ENCODE measurements at places on chromosomes 4 and X.

DNA sequence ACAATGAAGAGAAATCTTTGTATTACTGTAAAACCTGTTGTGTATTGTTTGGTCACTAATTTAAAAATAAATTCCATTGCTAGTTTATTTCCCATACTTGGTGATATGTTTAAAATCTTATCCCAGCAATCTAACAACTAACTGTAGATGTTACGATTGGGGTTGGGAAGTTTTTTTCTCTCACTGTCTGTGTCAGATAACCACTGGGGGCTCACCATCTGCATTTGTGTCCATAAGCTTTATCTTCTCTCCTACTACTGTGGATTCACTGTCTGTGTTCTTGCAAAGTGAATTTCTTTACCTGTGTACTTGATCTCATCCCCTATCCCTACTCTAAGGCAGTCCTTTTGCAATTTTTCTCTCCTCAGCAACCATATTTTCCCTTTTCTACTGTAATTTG lies 81.3 kb downstream of the STIM2 start:
- DNase-seq, result no peak

DNA sequence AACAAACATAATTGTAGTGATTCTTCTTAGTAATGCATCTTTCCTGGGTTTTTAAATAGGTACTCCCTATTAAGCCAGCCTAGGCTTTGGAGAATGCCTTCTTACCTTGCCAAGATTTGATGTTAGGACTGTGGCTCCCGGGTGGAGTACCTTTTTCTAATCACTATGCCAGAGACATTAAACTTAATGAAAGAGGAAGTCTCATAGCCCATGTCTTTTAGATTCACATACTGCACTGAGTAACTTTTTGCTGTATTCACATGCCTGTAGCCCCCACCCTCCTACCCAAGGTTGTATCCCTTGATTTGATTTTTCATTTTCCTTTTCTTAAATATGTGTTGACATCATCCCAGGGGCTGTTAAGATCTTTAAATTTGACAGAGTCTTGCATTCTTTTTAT lies 104.2 kb upstream of the TLR2 start:
- DNase-seq, result no peak

GRCh38 chr4:152197211-152197610 lies 338.7 kb downstream of the FBXW7 start:
- DNase-seq, result no peak

DNA sequence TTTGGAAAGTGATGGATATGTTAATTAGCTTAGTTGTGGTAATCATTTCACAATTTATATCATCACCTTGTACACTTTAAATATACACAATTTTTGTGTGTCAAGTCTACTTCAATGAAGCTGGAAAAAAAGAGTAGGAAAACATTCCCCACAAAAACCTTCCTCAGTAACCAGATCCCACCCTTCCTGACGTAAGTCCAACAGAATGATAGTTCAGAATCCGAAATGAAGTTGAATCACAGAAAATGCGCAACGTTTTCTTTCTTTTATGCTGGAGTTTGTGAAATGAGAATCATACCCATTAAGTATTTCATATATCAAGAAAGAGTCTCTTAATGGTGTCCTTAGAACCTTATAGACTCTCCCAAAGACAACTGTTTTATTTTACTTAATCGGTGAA lies 292.9 kb downstream of the USP46 start:
- DNase-seq, result no peak

DNA sequence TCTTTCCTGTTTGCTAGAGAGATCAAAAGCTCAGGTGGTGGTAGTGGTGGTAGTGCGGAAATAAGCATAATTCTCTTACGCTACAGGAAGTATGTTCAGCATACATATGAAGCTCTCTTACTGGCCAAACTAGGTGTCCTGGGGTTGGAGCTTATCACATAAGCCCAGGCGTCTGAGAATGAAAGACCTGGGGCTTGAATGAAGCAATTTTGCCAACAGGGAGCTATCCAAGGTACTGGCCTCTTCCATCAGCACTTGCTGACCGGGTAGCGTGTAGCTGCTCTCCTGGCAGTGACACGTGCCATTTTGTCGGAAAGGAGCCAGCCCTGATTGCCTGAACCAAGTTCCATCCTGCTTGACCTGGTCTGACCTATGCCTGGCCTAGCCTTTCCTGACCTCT lies 65.9 kb upstream of the HPF1 start:
- peak; percentile 71 for DNase-seq
